Stimulated activated CD4-positive, alpha-beta T cell treated with anti-CD3 and anti-CD28 coated beads, Interleukin-12 subunit alpha, Interleukin-12 subunit beta, amount 100 ng/mL, for 24 hours (primary cell): ENCODE measurements at places on chromosomes 5 and 9.
A peak's percentile ranks its signal among the peaks of the same experiment; 100 is the strongest.

DNA sequence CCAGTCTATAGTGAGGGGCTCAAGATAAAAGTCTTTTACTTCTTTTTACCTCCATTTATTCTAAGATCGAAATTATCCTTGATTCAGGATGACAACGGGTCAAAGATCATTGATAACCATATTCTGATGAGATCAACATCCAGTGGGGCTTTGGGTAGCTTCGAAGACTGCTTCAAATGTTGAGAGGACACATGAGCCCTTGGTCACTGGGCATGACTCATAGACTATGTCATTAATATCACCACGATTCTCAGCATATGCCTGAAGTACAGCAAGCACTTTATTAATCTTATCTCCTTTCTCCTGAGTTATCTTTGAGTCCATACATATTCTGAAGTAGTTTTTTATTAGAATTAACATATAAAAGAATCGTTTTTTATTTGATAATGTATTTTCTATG is 117.1 kb upstream of the DAB2 start:
- no peak for DNase-seq

- no peak for DNase-seq
Measured at GRCh38 chr5:80213466-80213865, 42.4 kb downstream of the SERINC5 start.

- no peak for DNase-seq
Measured at GRCh38 chr9:89225991-89226471, 47.4 kb upstream of the SHC3 start.

- DNase-seq, result no peak
Measured at GRCh38 chr5:79030663-79031484, 38.6 kb downstream of the DMGDH start.

DNA sequence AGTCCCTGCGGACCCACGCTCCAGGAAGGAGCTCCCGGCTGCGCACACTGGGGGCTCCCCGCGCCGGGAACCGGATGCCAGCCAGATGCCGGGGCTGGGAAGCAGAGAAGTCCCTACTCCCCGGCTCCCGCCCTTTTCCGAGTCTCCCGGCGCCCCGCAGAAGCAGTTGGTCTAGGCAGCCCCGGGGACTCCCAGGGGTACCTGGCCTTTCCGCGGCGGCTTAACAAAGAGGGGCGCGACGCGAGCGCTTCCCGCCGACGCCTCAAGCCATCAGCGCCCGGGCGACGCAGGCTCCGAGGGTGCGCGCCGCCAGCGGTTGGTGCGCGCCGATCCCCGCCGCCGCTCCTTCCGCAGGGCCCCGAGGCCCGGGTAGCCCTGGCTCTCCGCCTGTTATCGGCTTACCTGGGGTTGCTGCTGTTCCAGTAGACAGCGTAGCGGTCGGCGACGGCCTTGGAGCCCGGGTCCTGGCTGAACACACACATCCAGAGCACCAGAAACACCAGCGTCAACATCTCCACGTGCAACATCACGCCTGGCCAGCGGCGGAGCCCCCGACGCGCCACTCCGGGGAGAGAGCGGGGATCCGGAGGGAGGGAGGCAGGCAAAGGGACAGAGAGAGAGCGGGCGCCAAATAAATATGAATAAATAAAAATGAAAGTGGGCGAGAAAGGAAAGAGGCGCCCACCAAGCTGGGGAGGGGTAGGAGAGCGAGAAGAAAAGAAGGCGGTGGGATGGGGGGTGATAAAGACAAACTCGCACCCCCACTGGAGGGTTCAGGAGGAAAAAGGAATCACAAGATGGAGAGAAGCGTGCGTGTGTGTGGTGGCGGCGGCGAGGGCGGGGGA is 428 bp downstream of the EFNA5 start:
- no peak for DNase-seq

DNA sequence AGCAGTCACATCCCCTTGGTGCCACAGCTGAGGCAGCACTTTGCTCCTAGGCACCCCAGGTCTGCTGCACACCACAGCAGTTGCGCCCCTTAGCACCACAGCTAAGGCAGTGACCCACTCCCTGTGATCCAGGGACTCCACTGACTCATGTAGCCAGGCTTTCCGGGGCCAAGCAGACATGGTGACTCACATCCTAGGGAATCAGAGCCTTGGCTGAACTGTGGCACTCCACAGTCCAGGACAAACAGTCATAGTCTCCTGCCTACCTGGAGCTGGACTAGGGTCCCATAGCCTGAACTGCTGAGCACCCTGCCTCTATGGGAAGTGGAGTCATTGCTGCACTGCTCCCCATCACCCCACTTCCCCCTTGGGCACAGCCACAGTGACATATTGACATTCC is 338.7 kb downstream of the NPR3 start:
- no peak for DNase-seq

- peak; percentile 15 for DNase-seq
Measured at GRCh38 chr9:107422189-107423185, 67.1 kb downstream of the KLF4 start.

DNA sequence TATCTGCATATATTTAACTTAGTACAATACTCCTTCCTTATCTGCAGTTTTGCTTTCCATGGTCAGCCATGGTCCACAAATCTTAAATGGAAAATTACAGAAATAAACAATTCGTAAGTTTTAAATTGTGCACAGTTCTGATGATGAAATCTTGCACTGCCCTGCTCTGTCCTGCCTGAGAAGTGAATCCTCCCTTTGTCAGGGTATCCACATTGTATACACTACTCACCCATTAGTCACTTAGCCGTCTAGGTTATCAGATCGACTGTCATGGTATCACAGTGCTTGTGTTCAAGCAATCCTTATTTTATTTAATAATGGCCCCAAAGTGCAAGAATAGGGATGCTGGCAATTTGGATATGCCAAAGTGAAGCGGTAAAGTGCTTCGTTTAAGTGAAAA is 8.3 kb upstream of the YTHDC2 start:
- no peak for DNase-seq

DNA sequence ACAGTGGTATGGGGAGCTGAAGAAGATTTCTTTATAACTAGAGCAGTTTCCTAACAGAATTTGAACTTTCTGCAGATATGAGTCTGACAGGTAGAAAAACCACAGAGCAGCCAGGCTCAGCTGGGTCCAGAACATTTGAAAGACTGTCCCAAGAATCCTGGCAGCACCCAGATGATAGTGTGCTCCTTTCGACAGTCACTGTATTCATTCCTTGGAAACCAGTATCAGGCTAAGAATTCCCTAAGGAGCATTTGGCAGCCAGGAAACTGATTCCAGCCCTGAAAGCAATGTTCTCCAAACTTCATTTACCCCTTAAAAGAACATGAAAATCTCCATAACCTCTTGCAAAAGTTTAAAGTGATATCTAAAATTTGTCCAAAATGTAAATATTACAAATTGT is 123.0 kb upstream of the MTAP start:
- no peak for DNase-seq

GRCh38 chr5:132184588-132184987 is 43.1 kb downstream of the P4HA2 start:
- no peak for DNase-seq

GRCh38 chr5:121478636-121479035 is 373.0 kb upstream of the FTMT start:
- no peak for DNase-seq

GRCh38 chr5:87048156-87048555 is 219.5 kb upstream of the RASA1 start:
- no peak for DNase-seq

DNA sequence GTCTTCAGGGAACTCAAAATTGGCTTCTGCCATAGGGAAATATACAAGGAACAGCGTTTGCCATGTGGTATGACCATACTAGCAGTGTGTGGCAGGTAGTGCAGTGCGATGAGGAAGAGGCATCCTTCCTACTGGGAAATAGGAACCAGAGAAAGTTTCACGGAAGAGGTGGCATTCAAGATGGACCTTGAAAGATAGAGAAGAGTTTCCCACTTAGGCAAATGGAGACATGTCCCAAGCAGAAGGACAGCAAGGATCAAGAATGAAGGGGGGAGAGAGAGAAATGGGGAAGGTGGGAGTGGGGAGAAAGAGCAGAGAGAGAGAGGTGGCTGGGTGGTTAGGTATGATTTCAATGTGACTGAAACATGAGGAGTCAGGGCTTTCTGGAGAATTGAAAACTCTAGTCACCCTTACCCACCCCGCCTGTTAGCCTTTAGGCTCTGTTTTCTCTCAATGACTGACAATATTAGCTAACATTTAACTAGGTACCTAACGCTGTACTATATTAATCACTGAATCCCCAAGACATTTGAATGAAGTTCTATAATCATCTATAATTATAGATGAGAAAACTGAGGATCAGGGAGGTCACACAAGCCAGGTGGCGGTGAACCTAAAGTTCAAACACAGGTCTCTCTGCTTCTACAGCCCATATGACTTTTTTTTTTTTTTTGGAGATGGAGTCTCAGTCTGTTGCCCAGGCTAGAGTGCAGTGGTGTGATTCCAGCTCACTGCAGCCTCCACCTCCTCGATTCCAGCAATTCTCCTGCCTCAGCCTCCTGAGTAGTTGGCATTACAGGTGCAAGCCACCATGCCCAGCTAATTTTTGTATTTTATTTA is 171.3 kb downstream of the NR3C1 start:
- no peak for DNase-seq

GRCh38 chr5:179697993-179698934 is 503 bp upstream of the CANX start:
- peak; percentile 98 for DNase-seq

DNA sequence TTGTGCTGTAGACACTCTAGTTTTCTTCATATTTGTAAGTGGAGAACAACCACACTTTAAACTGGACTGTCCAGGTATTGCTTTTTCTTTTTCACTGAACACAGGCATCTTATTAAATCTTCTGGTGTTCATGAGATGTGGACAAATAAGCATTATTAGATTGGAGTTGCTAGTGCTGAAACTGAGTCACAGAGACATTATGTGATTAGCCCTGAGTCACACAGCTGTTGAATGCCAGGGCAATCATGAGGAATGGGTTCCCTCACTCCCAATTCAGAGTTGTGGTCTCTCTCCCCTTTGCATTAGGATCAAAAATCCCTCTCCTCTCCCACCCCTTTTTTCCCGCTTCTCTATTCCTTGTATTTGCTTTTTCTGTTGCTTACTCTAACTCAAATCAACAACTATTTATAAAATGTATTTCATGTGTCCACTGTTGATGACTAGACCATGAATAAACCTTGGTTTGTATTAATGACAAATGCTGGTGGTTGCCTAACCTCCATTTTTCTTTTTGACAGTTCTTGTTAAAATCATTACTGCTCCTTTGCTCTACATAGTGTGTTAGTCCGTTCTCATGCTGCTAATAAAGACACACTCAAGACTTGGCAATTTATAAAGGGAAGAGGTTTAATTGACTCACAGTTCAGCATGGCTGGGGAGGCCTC is 738.2 kb downstream of the BRINP1 start:
- no peak for DNase-seq

GRCh38 chr5:133967124-133967523 is 1.3 kb downstream of the C5orf15 start:
- no peak for DNase-seq

DNA sequence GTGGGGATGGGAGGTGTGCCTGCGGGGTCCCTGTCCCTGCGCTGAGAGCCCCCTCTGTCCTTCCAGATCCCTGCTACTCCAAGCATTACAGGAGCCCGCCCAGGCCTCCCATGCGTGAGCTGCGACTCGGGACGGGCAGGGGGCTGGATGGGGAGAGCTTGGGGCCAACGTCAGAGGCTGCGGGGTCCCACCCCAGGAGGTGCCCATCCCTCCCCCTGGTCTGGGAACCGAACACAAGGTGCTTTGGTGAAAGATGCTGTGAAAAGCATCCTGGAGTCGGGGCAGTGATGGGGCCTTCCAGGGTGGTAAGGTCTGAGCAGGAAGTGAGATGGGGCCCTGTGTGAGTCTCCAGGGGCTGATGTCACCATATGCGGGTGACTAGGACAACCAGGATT is 2.7 kb downstream of the LCN9 start:
- DNase-seq, result no peak

DNA sequence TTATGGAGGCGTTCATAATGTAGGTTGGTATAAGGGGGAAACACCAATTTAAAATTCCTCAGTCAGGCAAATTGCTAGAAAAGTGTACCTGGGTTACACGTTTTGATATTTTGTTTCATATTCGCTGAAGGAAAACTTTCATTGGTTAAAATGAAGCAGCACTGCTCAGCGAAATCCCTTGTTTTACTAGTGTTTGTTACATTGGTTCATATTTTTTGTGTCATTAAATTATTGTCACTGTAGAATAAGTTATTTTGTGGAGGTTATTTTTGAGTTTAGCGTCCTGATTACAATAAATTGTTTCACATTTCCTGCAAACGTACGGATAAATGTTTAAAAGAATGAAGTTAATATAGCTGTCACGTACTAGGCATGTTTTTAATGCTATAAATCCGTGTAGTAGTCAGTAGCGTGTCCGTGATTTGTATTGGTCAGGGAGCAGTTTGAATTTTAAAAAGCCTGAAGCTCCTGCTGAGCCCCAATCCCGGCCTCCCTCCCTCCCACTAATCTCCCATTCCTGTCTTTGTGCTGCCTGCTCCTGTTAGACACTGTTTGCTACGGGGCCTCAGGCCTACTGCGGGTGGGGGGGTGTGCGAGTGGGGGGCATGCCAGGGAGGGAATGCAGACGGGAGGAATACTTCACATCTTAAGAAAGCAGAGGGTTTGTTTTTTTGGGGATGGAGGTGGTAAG is 2.0 kb downstream of the NIPBL start:
- no peak for DNase-seq

GRCh38 chr5:77152441-77152840 is 58.0 kb upstream of the PDE8B start:
- DNase-seq, result no peak

- DNase-seq, result no peak
Measured at GRCh38 chr5:106172681-106173532, 1497.8 kb downstream of the EFNA5 start.

DNA sequence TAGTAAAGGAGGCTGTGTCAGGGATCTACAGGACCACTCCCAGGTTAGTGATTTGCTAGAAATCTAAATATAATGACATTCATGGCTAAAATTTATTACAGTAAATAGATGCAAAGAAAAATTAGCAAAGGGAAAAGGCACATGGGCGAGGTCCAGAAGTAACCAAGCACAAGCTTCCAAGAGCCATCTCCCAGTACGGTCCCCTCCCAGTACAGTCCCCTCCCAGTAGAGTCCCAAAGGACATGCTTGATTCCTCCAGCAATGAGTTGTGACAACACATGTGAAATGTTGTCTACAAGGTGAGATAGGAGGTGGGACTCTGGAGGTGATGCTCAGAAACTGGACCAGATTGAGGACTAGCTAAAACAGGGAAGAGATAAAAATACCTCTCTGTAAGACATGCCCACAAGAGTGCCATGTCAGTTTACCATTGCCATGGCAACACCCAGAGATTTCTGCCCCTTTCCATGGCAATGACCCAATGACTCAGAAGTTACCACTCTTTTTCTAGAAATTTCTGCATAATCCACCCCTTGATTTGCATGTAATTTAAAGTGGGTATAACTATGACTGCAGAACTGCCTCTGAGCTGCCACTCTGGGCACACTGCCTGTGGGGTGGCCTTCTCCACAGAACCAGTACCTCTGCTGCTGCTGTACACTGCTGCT is 27.9 kb upstream of the CEMIP2 start:
- DNase-seq, result no peak

- DNase-seq, result no peak
Measured at GRCh38 chr9:23665635-23666034, 160.4 kb downstream of the ELAVL2 start.

DNA sequence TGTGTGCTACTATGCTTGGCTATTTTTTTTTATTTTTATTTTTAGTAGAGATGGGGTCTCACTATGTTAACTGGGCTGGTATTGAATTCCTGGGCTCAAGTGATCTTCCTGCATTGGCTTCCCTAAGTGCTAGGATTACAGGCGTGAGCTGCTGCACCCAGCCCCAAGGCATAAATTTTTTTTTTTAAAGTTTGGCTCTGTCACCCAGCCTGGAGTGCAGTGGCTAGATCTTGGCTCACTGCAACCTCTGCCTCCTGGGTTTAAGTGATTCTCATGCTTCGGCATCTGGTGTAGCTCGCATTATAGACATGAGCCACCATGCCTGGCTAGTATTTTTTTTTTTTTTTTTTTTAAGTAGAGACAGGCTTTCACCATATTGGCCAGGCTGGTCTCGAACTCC is 70.3 kb downstream of the RAB24 start:
- no peak for DNase-seq
